Cerebellum (tissue), 4 donors: ENCODE measurements at places on chromosomes 1 and 21.

DNA sequence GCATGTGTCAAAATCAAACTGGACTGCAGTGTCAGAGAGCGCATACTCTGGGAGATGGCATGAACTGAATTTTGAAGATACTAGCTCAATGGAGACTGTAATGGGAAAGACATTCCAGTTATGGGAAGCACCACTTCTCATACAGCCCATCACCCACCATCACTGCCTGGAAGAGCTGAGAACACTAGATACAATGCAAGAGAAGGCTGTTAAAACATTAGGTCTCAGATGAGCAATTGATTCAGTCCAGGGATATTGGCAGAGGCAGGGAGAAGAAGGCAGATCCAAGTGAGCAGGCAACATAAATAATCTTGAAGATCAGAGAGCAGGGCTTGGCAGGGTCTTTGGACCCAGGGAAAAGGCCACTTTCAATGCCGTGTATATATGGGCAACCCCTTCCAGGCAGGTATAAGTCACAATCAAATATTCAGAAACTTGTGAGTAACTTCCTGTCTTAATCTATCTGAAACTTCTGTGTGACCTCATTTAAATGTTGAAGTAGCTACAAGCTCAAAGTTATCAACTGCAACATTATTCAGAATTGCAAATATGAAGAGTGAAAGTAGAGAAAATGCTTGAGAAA is 290.3 kb upstream of the SGIP1 start:
- no peak for DNase-seq

- no peak for DNase-seq
These were observed 122.8 kb downstream of the SYF2 start for GRCh38 chr1:25109531-25109951.

DNA sequence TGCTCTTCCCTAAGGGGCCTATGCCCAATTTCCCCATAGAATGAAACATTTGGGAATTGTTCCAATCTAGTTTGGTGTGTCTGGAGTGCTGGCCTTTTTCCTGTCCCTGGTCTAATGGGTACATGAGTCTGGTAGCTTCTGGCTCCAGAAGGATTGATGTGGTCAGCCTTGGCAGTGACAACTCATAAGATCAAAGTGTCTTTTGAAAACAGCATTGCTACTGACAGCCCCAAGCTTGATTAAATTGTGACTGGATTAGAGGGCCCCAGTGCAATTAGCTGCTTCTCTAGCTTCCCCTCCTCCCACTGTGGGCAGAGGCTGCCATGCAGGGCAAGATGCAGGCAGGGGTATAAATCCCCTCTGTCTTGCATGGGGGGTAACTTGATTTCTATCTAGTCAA is 130.9 kb downstream of the UCK2 start:
- no peak for DNase-seq

DNA sequence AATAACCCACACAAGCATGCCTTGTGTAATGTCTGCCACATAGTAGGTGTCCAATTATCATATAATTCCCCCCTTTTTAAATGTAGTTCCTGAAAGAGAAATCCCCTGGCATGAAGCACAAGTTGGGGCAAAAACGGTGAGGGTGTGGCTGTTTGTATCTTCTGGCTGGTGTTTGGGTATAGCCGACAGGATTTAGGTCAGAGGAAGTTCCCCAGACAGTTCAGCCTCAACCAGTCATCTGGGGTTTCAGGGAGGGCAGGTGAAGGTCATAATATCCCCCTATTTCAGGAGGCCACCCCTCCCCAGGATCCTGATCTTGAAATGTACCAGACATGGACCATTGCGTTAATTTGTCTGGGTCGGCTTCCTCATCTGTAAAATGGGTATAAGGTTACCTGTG is 29.1 kb upstream of the JUN start:
- DNase-seq: no peak

- no peak for DNase-seq
These were observed 8.9 kb downstream of the SDCCAG8 start for GRCh38 chr1:243264717-243265116.

- peak; percentile 8 for DNase-seq
These were observed 23.0 kb downstream of the TATDN3 start for GRCh38 chr1:212814537-212815334.
